NCI-H1105 treated with DMSO at 0.1 percent for 48 hours (cell line): ENCODE measurements at places on chromosomes 1 and 21.

- DNase-seq, result no peak
Measured at GRCh38 chr1:26408604-26409003, 2.0 kb upstream of the LIN28A start.

- peak; percentile 72 for DNase-seq
Measured at GRCh38 chr1:66764994-66765578, 12.8 kb downstream of the DYNLT5 start.

- no peak for DNase-seq
Measured at GRCh38 chr1:195590649-195591048, 1017.6 kb downstream of the KCNT2 start.

- no peak for DNase-seq
Measured at GRCh38 chr1:22749919-22750684, 39.5 kb downstream of the EPHB2 start.

DNA sequence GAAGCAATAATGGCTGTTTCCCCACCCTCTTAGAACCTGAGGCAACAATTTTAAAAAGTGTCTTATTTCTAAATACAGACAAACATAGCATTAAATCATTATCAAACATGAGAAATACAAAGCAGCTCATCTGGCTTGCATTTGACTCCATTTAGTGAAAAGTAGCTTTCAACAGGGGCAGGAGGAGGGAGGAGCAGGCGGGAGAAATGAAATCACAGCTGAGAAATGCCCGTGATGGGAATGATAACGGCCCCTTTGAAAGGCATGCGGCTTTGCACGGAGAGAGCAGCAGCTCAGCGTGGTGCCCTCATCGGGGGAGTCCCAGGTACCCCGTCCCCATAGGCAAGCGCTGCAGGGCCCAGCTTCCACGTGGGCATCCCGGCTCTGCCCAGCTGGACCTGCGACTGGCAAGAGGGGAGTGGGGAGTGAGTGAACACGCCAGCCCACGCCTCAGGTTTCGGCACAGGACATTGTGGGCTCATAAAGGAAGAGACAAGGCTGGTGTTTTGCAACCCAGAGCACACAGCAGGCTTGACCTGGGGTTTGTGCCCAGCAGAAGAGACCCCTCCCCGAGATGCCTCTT, 134.6 kb downstream of the NPHP4 start:
- DNase-seq, result no peak

DNA sequence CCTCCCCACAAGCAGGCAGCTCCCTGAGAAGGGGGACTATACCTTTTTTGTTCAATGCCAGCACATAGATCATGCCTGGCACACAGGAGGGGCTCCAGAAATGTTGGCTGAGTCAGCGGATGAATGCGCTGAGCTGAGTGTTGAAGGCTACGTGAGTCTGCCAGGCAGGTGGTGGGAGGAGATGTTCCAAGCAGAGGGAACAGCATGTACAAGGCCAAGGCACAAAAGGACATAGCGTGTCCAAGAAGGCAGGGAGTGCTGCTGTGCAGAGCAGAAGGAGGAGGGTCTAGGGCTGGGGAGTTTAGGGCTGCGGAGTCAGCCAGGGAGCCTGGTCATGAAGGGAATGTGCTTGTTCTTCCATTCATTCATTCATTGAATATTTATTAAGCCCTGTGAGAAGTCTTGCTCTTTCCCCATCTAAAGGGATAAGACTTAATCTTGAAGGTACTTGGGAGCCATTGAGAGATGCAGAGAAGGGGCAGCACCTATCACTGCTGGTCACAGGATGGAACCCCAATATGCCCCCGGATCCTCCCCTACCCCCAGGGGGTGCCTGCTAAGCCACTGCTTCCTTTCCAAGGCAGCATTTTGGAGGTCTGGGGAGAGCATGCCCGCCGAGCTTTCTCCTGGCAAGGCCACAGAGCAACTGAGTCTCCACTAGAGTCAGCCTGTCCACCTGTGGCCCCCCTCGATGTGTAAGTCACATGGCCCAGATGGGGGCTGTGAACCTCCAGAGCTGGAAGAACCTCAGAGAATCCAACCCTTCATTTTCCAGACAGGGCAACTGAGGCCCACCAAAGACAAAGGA, 31.2 kb upstream of the LAPTM5 start:
- DNase-seq, result no peak

DNA sequence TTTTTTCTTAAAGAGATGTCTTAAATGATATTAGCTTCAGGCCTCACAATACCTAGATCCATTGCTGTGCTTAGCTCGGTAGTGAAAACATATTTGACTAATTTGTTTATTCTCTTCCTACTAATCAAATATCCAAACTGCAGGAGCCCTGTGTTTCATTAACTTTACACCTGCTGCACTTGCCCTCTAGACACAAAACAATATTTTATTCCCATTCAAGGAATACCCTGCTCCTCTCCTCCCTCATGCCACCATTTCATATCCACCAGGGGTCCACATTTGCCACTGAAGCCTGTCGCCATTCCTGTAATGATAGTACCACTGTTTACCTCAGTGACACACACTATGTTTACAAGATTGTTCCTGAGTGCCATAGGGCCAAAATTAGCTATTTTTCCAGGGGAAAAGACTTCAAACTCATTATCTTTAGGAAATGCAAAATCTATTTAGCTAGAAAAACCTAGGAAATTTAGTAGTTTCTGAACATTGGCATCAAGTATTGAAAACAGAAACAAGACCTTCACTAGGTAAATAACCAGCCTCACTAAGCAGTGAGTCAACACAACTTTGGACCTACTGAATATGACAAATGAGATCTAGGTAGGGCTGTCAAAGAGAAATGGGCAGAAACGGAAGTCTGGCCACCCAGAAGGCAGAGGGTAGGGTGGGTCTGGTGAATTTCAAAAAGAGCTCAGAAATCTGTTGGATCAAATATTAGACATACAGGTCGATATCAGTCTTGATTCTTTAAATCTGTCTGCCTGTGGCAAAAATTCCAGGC, 134.6 kb upstream of the KCNK1 start:
- DNase-seq, result no peak

- no peak for DNase-seq
Measured at GRCh38 chr1:88457197-88457596, 226.9 kb upstream of the PKN2 start.

DNA sequence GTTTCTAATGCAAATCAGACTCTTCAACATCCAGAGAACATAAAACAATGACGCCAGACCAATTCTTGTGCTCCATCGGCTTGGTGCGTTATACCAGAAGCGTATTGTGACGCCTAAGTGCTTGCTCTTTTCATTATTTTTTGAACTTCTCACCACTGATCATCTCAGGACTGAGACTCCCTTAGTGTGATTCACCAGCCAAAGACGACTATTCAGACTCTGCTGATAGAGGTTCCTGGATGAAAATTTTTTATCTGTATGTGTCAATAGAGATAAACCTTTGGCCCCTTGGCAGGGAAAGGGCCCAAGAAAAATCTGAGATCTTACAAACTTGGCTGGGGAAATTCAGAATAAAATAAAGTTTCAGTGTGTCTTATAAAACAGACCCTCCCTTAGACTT, 856 bp upstream of the GREM2 start:
- no peak for DNase-seq

DNA sequence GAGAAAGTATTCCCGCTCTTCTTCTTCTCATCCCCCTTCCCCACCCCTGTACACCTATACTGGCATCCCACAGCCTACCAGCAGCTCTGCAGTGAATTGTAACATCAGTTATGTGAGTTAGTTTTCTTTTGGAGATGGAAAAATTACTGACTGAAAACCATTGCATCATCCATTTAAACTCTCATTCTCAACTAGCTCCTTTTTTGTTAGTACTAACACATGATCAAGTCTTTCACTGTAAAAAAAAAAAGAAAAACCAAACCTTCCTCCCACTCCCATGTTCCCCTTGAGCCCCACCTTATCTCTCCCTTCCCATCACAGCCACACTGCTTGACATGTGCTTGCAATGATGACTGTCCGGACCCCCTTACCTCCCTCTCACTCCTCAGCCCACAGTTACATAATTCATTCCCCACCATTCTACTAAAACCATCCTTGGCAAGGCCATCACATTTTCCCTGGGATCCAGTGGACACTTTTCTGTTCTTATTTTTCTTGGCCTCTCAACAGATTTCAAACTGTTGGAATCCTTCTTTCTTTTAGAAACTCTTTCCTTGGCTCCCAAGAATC, 23.2 kb upstream of the RAVER2 start:
- DNase-seq, result no peak
